ENCODE measurements at places on chromosomes 7 and 10.

DNA sequence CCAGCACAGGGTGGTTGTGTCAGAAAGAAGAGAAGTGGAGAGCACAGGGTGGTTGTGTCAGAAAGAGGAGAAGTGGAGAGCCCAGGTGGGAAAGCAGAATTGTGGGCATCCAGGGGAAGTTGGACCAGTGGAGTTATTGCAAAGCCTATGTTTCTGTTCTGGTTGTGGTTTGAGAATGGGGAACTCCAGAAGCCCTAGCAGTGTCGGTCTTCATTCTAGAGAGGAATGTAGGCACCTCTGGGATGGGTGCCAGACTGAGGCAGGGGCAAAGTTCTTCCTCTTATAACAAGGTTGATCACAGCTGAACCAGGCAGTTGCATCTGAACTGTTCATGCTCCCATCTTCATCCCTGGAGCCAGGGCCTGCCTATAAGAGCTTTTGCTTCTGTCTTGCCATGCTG is 954 bp downstream of the FSCN3 start:
- DNase-seq, result no peak

- DNase-seq, result no peak
Observed at GRCh38 chr10:29257106-29257783, 31.6 kb upstream of the LYZL1 start.

- no peak for DNase-seq
Observed at GRCh38 chr10:89389254-89389653, 3.2 kb upstream of the IFIT1 start.

- no peak for DNase-seq
Observed at GRCh38 chr7:36283711-36284130, 105.9 kb upstream of the ANLN start.

GRCh38 chr7:144063710-144064109 is 5.9 kb upstream of the OR2A25 start:
- DNase-seq, result no peak

- DNase-seq, result no peak
Observed at GRCh38 chr7:29247224-29247962, 52.8 kb downstream of the CHN2 start.

GRCh38 chr7:156751319-156751718 is 110.7 kb downstream of the RNF32 start:
- DNase-seq, result no peak

- DNase-seq, result no peak
Observed at GRCh38 chr7:105157278-105157677, 143.3 kb downstream of the KMT2E start.

DNA sequence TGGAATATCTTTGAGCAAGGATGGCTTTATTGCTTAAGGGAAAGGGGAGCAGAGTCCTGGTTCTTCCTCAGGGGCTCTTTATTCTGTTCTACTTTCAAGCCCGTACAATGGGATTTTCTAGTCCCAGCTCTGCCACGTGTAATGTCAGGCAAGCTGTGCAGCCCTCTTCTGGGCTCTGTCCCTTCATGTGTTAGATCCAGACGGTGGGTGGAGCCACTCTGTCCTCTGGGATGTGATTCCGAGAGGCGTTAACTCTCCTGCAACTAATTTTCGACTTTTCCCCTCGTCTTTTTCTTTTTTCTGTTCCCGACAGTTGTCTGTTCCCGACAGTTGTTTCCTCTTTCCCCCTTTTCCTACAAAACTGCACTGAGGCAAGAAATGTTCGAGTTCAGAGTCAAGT is 34.8 kb downstream of the FBH1 start:
- DNase-seq, result no peak

GRCh38 chr10:100824886-100825285 is 79.5 kb downstream of the PAX2 start:
- no peak for DNase-seq

DNA sequence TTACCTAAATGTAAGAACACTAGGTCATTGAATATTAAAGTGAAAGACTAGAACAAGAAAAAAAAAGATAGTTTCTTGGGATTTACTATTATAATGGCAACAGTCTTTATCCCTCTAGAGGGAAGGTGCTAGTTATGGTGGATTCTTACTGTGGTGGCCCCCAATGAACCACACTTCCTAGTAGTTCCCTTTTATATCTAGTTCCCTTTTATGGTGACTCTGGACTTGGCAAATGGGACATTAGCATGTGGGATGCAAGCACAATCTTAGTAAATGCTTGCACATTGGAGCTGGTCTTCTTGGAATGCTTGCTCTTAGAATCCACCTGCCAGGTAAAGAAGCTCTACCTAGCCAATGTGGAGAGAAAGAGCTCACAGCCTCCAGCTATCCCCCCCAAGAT is 430.2 kb downstream of the LRMDA start:
- DNase-seq, result no peak

- no peak for DNase-seq
Observed at GRCh38 chr7:155568842-155569494, 22.6 kb upstream of the CNPY1 start.

DNA sequence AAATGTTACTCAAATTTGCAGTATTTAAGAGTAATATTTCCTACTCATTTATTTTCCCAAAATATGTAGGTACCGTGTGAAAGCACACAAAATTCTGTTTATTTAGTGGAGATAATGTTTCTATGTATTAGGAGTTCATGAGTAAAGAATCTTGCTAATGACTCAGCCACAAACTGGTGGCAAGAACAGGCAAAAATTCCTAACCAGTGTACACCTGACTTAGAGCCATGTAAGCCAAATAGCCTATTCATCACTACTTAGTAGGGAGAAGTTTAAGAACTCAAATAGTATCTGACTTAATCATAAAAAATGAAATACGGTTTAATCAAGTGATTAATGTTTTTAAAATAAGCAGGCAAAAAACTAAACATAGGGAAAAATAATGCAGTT is 169.0 kb downstream of the SRPK2 start:
- no peak for DNase-seq

GRCh38 chr7:10740805-10741204 is 232.9 kb upstream of the PHF14 start:
- no peak for DNase-seq

- DNase-seq, result no peak
Observed at GRCh38 chr10:85638797-85639196, 727.8 kb downstream of the GRID1 start.

DNA sequence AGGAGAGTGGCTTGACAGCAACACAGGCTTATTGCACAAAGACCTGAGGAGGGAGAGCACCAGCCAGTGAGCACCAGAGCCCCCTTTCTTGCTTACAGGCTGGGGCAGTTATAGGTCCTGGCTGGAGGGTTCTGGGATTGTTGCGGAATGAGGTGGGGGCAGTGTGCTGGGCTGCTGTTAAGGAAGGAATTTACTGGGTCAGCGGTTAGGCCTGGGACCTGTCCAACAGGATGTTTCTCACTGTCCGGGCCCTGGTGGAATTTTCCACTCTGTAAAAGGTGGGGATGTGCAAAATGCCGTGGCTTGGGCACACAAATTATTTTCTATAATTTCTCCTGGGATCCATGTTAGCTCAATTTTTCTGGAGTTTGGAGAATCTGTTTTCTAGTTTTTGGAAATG is 757.3 kb downstream of the TYW1 start:
- no peak for DNase-seq

DNA sequence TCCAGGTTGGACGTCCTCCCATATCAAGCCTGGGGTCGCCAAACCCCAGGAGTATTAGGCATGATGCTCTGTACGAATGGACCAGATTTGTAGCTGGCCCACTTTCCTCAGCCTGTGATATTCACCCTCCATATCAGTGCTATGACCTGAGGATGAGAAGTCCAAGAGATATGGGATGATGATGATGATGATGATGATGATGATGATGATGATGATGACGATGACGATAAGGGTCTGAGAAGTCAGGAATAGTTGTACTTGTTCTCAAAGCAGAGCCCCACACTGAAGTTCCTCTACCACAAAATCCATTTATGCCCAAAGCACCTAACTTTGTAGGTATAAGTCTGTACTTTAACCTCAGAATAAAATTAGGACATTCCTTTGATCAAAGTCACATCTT is 50.7 kb downstream of the AMPH start:
- DNase-seq, result no peak

DNA sequence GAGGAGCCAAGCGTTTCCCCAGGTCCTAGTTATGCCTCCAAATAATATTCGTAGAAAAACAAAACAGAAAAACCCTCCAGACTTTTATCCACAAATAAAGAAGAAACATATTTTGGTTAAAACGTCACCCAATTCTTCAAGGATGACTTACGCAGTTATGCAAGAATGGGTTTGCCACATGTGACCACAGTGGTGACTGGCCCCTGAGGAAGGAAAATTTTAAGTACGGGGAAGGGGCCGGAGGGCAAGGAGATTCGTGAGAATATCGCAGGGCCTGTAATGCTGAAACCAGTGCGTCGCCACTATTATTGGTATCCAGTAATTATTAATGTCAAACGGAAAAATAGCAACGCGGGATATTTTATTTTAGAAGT is 537 bp upstream of the MRPS24 start:
- DNase-seq, result no peak

DNA sequence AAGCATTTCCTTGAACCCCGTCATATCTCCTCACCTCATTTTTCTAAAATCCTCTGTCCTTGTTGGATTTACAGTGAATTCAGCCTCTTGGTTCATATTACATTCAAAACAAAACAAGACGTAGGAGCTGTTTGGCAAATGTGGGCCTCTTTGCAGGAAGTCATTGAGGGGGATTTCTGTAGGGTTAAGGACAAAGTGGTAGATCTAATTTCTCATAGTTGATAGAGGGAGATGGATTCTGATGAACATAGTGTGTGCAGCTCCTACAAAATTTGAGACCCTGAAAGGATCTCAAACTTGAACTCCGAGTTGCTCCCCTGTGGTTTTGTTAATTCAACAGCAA is 682 bp downstream of the TBXAS1 start:
- DNase-seq, result no peak

DNA sequence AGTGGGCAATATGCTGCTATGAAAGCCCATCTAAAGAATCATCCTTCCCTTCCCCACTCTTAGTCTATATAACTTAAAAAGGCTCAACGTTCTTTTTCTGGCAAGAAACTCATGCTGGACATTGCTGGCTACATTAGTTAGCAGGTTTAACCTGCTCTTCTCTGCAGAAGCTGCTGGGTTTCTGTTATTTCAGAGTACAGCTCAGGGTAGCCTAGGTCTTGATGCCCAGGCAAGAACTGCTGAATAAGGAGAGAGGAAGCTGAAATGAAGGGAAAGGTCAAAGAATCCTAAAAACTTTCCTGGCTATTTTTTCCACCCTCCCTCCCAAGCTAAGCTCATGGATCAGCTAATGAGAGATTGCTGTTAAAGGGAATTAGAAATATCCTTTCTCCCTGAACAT is 79.4 kb downstream of the ANKIB1 start:
- DNase-seq, result no peak

DNA sequence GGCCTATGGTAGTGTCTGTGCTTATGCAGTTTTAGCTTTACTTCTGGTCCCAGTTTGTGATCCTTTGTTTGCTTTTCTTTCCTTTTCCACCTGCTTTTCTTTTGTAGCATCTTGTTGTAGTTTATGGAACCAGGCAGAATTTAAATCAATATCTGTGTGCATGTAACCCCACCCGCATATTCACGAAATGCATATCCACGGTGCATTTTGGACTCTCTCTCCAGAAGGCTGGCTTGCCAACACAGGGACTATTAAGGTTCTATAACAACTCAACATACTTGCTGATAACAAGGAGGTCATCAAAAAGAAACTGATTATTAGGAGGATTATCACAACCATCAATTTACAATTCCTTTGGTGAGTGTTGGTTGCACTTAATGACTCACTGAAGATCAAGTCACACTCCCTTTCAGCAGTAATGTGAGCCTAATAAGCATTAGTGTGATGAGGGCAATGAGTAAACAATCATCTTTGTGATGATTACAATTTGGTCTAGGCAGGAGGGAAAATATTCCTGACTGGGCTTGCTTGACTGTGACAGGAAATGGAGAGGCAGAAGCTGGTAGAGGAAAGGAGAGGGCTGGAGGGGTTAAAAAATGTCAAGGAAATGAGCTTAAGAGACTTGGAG is 378.6 kb downstream of the REEP3 start:
- no peak for DNase-seq

GRCh38 chr7:144903201-144903600 is 67.3 kb upstream of the TPK1 start:
- DNase-seq, result no peak

- no peak for DNase-seq
Observed at GRCh38 chr7:26318921-26319320, 27.3 kb downstream of the SNX10 start.

DNA sequence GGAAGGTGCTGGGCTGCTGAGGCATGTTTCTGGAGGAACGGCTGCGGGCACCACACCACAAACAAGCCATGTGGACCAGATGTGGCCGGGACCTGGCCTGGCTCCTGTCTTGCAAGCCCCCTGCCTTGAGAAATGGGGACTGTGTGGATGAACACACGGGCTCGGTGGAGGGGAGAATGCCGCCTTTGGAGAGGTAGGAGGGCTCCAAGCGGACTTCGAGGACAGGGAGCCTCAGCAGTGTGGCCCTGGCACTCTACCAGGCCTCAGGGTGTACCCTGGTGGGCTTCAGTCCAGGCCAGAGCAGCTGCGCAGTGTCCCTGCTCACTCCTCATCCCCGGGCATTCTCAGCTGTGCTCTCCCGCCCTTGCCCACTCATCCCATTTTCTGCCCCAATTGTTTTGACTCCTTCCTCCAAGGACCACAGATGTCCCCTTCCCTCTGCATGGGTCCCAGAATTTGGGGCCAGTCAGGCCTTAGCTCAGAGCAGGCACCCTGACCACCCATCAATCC is 31.5 kb downstream of the PWWP2B start:
- DNase-seq, result no peak

DNA sequence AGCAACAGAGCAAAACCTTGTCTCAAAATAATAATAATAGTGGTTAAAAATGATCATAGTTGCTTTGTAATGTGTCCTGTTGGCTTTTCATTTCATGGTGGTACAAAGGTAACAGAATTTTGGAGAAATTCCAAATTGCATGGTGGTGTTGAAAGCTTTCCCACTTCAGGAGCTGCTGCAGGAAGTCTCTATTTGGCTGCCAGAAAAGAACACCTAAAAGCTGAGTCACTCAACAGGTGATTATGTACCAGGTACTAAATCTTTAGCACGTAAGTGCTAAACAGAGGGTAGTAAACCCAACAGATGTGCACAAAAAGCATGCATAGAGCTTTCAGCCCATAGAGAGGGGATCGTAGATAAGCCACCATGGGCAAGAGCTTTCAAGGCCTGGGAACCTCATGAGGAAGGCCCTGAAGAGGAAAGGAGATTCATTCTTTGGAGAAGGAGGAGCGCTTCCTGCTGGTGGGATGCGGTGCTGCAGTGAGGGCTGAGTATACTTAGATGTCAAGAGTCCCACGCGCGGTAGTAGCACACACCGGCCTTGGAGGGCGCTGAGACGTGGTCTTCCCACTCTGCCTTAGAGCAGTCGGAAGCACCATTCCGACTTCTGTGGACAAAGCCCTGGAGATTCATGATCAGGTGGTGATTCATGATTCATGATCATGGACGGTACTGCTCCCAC is 118.7 kb downstream of the RALA start:
- DNase-seq, result peak; percentile 40

All from 8988T (cell line).